H1 (cell line): ENCODE measurements at places on chromosomes 1 and 21.

DNA sequence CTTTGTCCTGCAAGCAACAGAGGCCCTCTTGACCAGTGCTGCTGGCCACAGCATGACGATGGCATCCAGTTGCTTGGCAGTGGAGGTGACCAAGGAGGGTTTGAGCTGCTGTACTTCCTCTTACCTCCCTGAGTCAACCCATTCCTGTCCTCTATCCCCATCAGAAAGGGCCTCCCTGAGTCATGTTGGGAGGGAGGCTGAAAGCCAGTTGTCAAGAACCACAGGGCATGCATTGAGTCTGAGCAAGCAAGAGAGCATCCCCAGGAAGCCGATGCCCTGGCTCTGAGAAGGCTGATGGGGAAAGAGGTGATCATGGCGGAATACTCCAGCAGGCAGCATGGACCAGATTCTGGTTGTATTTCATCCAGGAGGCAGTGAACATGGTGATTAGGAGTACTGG is 69.6 kb downstream of the LACTBL1 start:
- DNase-seq, result no peak

DNA sequence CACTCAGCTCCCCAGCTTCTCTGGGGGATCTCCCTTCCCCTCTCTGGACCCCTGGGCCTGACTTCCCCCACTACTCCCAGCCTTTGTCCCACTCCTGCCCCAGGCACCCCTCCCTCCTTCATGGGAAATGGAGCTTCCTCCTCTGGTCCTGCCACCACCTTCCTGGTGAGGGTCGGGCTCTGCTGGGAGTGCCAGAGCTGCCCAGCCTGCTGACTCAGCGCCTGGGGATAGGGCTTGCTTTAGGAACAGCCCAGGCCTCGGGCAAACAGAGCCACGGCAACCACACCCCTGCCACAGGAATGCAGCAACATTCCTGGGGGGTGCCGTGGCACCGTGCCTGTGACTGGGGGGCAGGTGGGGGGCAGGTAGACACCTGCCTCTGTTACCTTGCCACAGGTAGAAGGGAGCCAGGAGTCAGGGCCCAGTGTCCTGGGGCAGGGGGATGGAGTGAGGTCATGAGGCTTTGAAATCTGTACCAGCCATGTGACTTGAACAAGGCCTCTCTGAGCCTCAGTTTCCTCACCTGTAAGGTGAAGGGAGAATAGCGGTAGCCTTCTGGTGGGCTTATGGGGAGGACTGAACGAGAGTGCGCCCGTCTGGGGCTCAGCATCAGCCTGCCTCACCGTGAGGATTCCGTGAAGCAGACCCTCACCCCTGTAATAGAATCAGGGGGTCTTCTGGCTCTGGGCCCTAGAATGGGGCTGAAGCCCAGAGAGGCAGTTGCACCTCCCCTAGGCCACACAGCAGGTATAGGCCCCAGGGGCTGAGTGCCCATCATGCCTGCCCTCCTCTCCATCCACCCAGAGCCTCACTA is 17.8 kb upstream of the EPHA2 start:
- DNase-seq, result no peak

GRCh38 chr1:214400131-214400530 is 119.2 kb downstream of the SMYD2 start:
- DNase-seq, result peak; percentile 8

DNA sequence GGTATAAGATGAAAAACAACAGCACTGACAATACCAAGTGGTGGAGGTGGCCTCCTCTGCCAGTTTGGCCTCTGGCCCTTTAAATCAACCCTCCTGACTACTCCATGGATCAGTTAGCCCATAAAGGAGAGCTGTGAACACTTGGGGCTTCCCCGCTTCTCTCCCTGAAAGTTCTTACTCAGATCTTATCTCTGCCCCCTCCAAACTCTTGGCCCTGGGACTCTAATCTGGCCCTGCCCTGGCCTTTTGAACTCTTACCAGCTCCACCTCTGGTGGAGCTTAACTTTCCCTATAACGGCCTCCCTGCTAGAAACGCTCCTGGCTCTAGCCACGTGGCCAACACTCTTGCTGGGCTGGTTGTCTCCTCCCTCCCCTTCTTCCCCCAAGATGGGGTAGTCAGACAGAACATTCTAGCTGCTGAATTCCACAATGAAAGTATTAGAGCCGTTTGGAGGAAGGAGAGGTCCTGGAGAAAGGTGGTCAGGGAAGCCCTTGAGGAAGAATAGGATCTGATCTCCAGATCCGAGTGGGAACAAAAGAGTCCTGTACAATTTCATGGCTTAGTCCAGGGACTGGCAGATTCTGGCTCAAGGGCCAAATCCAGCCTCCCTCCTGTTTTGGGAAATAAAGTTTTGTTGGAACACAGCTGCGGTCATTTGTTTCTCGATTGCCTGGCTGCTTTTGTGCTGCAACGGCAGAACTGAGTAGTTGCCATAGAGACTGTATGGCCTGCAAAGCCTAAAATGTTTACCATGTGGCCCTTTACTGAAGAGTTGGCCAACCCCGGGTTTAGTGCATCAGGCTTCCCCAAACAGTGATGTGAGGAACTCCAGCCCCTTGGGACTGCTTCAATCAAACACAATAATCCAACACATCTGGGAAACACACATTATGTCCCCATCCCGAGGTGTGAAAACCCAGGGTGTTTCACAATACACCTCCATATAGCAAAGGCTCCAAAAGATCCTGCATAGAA is 9.5 kb upstream of the PIGR start:
- DNase-seq, result no peak

- no peak for DNase-seq
Measured at GRCh38 chr1:109267743-109268300, 15.1 kb downstream of the PSRC1 start.

GRCh38 chr1:172733815-172734214 is 74.9 kb downstream of the FASLG start:
- DNase-seq, result no peak

- DNase-seq, result no peak
Measured at GRCh38 chr1:60470246-60470645, 396.7 kb upstream of the C1orf87 start.

DNA sequence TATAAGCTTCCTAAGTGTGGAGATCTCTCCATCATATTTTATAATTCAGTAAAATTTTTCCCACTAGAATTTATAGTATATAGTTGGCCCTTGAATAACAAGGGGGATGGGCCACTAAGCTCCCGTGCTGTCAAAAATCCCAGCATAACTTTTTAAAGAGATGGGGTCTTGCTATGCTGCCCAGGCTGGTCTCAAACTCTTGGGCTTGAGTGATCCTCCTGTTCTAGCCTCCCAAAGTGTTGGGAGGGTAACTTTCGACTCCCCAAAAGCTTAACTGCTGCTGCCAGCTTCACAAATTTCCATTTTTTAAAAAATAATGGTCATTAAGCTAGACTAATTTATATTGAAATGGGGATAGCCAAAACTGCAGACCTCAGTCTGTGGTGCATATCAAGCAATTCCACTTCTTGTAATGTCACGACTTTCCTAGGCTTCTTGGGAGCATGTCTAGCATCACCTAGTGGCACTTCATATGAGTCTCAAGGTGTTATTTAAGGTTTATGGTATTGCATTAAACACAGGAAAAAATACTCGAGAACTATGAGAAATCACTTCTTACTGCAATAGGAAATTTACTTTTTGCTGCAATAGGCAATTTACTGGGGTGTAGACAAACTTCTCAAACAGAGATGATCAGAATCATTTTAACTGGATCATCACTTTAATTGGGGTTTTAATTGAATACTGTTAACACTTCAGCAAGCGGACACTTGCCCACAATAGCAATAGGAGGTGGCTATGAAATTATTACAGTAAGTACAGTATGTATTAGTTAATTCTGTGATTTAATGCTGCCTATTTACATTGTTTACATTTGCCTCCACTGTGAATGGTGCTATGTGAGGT is 19.3 kb upstream of the ACTA1 start:
- DNase-seq, result no peak

GRCh38 chr1:17742583-17742982 is 12.6 kb upstream of the ACTL8 start:
- DNase-seq, result no peak

DNA sequence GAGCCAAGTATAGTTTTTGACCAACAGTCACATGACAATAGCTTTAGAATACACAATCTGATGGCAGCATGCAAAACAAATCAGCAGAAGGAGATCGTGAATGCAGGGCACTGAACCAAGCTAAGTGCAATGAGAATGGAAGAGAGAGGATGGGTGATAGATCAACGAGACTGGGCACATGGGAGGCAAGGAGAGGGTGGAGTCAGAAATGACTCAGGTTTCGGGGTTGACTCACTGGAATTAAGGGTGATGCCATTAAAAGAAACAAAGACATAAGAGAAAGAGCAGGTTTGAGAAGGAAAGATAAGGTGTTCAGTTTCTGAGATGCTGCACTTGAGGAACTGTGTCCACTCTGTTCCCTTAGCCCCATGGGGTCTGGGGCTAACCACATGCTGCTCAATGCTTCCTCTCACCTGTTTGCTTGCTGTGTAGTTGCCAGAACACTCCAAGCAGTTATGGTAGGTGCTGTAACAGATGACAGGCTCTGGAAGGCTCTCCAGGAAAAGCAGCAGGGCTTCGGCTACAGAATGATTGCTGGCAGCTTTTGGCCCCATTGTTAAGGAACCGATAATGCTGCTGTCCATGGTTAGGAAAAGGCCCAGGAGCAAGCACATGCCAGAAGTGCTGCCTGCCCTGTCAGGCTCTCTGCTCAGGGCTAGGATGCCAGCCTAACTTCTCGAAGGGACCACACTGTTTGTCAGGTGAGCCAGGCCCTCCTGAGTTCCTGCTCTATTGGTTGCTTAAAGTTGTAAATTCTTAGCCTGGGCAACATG is 6.1 kb upstream of the MTF1 start:
- no peak for DNase-seq

DNA sequence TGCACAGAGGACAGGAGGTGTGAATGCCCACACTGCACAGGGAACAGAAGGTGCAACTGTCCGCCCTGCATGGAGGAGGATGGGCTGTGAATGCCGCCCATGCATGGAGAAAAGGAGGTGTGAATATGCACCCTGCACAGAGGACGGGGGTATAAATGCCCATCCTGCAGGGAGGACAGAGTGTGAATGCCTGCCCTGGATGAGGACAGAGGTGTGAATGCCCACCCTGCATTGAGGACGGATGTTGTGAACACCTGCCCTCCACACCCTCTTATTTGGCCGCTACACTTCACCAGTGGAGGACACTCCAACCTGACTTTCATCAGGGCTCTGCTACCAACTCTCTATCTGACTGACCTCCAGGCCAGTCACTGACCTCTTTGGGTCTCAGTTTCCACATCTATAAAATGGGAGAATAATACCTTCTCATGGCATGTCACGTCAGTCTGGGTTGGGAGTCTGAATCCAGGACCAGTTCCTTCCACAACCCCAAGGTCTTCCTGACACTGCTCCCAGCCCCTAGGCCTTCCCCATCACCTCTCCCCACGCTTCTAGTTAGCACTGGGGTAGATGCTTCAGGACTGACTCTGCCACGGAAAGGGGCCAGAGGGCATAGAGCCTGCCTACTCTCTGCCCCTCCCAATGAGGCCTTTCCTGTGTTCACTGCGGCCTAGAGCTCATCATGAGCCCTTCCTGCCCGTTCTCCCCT is 28.4 kb downstream of the ZBTB17 start:
- DNase-seq, result no peak

GRCh38 chr1:48808496-48808895 is 31.8 kb upstream of the BEND5 start:
- no peak for DNase-seq

GRCh38 chr1:164683235-164683634 is 124.3 kb downstream of the PBX1 start:
- DNase-seq, result no peak

GRCh38 chr1:202034149-202034682 is 23.8 kb downstream of the ELF3 start:
- DNase-seq, result no peak

DNA sequence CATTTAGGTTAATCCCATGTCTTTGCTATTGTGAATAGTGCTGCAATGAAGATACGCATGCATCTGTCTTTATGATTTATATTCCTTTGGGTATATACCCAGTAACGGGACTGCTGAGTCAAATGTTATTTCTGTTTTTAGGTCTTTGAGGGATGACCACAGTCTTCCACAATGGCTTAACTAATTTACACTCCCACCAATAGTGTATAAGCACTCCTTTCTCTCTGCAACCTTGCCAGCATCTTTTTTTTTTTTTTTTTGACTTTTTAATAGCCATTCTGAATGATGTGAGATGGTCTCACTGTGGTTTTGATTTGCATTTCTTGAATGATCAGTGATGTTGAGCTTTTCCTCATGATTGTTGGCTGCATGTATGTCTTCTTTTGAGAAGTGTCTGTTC is 33.5 kb downstream of the ASH1L start:
- no peak for DNase-seq

- no peak for DNase-seq
Measured at GRCh38 chr21:44919111-44919912, 1.4 kb downstream of the ITGB2 start.

GRCh38 chr1:39230261-39231190 is 26.0 kb downstream of the MACF1 start:
- peak; percentile 36 for DNase-seq
